ENCODE measurements at places on chromosomes 7 and 10. TPM values are rescaled to one million over a fixed set of nuclear protein-coding genes. Genes with fewer than 3 reads are reported as not detected.

- no peak for DNase-seq
These were observed 90.8 kb downstream of the ELAPOR2 start for GRCh38 chr7:86968618-86969017.

- peak; percentile 92 for DNase-seq
These were observed at the start of gene SKIDA1 for GRCh38 chr10:21525367-21526187. Gene SKIDA1 (minus strand): TSS chr10:21525682. CDS start chr10:21517822, 7,860 bp downstream.

- peak; percentile 52 for DNase-seq
These were observed 22.4 kb upstream of the LRRC17 start for GRCh38 chr7:102890292-102890970.

DNA sequence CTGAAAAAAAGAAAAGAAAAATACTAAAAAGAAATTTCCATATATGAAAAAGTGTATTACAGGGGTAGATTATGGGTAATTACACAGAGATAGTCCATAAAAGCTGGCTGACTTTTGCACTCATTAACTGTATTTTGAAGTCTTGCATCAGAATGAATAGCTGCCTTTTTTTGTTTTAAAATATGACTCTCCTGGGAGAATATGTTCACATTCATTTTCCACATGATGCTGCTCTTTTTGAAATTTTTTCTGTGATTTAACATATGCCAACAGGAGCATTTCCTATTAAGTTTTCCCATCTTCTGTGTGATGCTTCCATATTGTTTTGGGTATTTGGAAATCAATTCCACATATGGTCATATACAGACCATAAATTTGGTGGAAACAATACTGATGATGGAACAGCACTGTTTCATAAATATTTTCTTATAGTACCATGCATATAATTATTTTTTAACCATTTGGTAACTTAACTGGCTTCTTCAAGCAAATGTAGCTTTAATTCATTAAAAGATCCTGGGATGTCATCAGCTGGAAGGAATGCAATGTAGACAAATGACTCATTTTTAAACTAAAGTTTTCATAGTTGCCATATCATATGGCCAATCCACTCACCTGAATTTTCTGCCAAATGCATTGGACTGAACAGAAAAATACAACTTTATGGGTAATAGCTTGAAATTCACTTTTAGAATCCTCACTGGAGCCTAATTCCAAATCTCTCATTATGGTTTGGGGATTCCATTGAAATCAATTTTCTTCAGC is 313.9 kb upstream of the GLI3 start:
- DNase-seq, result no peak

Gene BMI1
- 47.2 TPM for polyA plus RNA-seq

Gene TBX20
- not detected for polyA plus RNA-seq

Gene FAM237B
- not detected for polyA plus RNA-seq

All from muscle of arm (tissue), 14 donors.